ENCODE measurements at places on chromosomes 11 and 22.

- DNase-seq, result no peak
Measured at GRCh38 chr11:272195-272930, 5.8 kb upstream of the NLRP6 start.

DNA sequence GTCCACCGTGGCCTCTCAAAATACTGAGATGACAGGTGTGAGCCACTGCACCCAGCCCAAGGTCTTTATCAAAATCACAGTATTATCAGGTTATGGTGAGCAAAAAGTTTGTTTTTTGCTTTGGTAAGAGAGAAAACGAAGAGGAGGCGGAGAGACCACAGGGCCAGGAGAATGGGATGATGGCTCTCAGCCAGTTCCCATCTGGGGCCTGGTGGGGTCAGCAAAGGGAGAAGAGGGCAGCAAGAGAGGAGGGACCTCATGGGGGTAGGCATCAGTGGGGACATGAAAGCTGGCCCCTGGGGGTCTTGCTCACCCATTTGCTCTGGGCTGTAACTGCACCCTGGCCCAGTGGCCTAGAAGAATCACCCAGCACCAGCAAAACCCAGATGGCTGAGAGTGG, 190.2 kb downstream of the SHANK2 start:
- DNase-seq, result no peak

GRCh38 chr11:98771791-98772190, 249.0 kb upstream of the CNTN5 start:
- no peak for DNase-seq

DNA sequence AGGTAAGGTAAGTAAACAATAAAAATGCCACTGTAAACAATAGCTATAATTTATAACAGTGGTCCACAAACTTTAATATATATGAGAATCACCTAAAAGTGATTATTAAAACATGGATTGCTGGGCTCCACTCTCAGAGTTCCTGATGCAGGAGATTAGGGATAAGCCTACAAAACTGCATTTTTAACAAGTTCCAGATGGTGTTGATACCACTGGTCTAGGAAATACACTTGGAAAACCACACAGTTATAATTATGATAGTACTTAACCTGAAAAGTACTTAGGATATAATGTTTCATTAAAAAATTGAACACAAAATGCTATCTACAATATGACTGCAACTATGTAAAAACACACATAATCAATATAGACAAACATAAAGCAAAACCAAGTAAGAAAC, 20.4 kb downstream of the FCHSD2 start:
- no peak for DNase-seq

DNA sequence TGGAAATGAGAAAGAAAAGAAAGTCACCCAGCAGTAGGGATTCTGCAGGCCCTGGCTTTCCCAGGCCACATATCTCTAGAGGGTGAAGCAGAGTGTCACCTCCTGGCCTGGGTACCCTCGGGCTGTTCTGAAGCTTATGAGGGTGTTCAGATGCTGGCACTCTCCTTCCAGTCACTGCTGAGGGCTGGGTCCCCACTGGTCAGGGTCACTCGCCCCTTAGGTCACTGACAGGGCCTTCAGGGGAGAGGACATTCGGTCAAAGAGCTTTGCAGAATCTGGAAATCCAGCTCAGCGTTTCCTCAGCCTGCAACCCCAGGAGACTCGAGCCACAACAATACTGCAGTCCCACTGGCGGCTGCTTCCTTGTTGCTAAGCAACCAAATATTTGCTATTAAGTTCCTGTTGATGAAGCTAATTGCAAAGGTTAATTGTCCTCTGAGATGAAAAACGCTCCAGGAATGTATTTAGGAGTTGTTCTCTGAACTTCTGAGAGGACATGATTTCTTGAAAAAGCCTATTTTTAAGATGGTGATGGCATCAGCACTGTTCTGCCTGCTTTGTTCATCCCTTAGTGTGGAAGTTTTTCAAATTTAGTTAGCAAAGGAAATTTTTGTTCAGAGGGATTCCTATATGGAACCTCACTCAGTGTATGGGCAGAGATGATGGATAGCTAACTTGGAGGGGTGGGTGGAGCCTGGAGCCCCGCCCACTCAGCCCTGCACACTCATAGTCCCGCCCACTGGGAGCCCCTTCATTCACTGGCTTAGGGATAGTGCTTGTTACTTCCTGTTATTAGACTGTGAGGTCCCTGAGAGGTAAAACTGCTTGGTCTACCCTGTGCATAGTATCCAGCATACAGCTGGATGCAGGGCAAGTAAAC, 109.2 kb downstream of the CSNK2A3 start:
- peak; percentile 22 for DNase-seq

GRCh38 chr11:44992181-44992582, 41.5 kb upstream of the TP53I11 start:
- no peak for DNase-seq

DNA sequence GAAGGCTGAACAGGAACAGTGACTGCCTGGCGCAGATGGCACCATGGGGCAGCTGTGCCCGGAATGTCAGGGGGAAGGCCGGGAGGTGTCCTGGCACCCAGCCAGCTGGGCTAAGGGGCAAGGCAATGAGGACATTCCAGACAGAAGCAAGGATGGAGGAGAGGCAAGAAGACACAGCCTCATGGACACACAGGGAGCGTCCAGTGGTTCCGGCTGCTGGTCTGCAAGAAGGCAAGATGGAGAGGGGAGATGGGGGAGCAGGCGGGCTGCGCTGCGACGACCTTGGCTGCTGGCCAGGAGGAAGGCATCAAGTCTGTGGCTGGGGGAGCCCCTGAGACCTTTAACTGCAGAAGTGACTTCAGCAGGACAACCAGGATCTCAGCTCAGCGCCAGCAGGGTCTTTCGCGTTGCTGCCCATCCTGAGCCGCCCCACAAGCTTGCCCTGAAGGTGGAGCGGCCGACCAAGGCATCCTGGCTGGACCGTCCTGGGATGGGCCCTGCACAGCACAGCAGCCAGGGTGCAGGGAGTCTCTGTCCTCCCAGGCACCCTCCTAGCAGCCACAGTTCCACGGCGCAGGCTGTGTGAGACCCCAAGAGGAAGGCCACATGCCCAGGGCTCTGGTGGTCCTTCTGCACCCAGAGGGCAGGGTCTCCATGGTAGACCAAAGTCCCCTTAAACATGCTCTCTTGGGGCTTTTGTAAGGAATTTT, 531.7 kb downstream of the BRD1 start:
- DNase-seq, result no peak
